ENCODE measurements at places on chromosomes 1 and 21.

DNA sequence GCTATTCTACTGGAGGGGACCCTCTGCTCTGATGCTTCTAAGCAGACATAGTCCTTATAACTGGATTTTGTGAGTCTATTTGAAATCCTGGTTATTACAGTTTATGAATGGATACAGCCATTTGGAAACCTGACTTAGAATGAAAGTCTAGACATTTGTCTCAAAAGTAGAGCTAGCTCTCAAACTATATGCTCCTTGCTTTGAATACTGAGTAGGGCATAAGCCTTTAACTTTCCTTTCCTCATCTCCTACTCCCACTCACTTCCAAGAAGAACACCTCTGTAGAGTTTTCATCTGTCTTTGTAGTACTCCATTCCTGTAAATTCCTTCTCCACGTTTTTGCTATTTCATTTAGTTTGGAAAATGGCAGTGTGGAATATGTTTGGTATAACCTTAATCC is 9.0 kb upstream of the ARID1A start:
- DNase-seq = no peak

- DNase-seq = peak; percentile 69
Observed at GRCh38 chr1:59292562-59292961, 4.3 kb upstream of the FGGY start.

DNA sequence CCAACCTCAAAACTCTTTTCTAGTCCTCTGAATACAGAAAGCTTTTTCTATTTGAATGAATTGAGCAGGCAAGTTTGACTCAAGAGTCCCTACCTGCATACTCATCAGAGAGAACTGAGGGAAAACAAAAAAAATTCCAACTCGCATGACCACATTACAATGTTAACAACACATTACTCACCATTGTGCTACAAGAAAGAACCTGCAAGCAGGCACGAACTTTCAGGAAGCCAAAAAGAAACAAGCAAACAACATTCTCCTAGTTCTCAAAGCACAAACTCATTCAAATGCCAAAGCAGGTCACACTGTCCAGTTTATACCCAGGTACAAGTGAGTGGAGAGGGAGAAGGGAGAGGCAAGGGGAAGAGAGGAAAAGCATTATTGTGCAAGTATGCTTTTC is 14.6 kb downstream of the OTUD7B start:
- DNase-seq = no peak

- DNase-seq = no peak
Observed at GRCh38 chr1:84876353-84876752, 16.7 kb downstream of the LPAR3 start.

DNA sequence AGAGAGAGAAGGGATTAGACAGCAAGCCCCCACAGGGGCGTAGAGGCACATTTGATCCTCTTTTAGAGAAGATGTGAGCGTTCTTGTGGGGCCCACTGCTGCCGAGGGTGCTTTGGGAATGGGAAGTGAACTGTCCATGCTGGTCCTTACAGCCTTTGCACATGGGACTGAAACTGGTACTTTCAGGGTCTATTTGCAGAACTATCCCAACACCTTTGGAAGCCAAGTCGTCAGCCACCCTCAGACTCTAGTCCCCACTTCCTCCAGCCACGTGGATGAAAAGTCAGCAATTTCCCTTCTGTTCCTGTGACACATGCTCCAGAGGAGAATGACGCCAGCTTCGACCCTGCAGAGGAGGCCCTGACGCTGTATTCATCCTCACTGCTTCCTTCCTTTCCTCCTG is 2.6 kb upstream of the RAB7B start:
- DNase-seq = no peak

GRCh38 chr1:85214654-85215053 is 13.8 kb upstream of the SYDE2 start:
- no peak for DNase-seq

DNA sequence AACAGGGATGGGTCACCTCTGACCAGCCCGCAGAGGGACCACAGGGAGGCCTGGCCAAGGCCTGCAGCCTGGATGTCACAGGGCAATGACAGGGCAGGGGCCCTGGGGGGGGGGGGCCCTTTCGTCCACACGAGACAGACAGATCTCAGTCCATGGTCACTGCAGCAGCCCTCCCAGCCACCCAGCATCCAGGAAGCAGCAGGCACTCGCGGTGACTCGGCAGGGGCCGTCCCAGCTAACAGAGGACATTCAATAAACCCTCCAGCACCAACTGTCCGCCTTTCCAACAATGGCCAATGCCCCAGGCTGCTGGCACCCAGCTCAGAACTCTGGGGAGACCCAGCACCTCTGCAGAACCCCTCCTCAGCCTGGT is 32.9 kb downstream of the MEGF6 start:
- DNase-seq = no peak

GRCh38 chr1:22179197-22179803 is 36.4 kb upstream of the WNT4 start:
- DNase-seq = no peak

DNA sequence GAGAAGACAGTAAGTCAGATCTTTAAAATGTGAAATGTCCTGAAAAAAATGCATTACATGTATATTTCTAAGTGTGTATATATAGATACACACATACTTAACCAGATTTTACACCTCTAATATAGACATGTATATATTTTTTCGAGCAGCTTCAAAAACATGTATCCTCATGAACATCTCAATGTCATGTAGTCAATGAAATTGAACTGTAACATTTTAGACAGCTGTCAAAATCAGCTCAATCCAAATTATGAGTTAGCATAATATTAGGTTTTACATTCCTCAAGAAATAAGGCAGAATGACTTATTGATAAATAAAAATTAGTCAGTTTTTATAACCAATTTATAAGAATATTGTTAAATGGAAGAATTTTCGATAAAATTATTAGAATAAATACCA is 665.7 kb downstream of the BRINP3 start:
- no peak for DNase-seq

- no peak for DNase-seq
Observed at GRCh38 chr1:236021424-236022135, 43.3 kb downstream of the NID1 start.

DNA sequence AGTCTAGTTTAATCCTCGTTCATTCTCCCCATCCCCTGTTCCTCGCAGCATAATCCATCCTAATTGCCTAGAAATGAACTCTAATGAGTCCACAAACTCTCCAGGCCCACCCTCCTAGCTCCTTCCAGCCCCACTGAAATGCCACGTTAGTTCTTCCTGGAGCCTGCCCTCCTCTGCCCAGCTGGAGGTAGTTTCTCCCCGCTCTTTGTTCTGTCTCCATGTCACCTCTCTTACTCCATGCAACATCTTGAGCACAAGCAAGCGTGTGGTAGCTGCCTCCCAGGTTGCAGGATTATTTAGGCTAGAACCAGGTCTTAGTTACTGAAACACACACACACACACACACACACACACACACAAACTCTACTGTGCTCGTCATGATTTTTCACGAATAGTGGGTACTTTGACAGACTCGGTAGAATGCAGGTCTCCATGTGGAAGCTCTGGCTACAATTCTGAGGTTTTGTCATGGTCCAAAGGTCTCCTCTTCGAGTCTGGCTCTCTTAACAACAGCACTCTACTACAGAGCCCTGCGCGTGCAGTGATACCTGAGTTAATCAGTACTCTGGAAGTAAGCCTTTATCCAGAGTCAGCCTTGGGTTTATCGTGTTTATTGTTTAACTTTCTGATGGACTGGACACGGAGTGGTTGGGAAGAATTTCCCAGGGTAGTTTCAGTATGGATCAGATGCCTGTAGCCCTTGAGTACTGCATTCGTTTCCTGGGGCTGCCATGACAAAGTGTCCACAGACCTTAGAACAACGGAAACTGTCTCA is 27.5 kb downstream of the HUNK start:
- no peak for DNase-seq

- no peak for DNase-seq
Observed at GRCh38 chr1:186550832-186551231, 89.9 kb upstream of the PDC start.

DNA sequence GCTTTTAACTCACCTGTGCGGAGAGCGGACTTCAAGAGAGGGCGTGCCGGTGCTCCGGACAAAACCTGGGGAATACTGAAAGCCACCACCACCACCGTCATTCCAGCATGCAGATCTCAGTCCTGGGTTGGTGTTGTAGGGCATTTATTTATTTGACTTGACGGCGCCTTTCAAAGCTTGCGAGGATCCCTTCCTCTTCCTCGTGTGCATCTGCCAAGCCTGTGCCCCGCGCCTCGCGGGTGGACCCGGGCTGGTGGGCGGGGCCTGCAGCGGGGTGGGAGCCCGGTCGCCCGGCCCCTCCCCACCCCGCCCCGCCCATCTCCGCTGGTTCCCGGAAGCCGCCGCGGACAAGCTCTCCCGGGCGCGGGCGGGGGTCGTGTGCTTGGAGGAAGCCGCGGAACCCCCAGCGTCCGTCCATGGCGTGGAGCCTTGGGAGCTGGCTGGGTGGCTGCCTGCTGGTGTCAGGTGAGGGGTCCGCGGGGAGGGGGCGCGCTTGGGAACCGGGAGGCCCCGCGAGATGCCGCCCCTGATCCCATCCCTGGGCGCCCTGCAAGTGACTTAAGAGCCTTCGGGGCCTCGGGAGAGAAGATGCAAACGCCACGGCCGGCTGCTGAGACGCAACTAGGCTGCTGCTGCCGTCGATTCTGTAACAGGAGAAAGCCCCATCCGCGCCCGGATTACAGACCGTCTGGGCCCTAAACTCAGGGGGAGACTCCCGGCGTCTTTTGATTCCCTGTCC is at the start of gene IL10RB:
Gene IL10RB, plus strand, starts transcription at position 318 of the 739 bp plus-strand sequence. Its CDS starts 99 bp downstream, at position 417.
- DNase-seq = peak; percentile 84

- no peak for DNase-seq
Observed at GRCh38 chr1:64882574-64883255, 83.6 kb downstream of the JAK1 start.

- DNase-seq = no peak
Observed at GRCh38 chr1:166145499-166145898, 21.3 kb downstream of the FAM78B start.

DNA sequence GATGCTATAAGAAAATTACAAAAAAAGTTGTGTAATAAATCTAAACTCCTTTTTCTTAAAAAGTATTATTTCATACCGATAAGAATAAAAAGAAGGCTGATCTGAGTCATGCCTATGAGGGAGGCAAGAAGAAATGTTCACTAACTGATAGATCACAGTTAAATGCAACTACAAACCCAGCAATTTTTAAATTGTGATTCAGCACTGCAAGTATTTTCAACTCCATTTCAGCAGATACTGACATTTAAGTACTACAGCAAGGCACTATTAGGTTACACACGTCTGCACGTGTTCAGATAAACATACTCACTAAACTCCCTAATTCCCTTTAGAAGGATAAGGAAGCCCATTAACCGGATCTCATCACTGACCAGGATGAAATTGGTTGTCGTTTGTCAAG is 213.3 kb upstream of the ZRANB2 start:
- DNase-seq = no peak

DNA sequence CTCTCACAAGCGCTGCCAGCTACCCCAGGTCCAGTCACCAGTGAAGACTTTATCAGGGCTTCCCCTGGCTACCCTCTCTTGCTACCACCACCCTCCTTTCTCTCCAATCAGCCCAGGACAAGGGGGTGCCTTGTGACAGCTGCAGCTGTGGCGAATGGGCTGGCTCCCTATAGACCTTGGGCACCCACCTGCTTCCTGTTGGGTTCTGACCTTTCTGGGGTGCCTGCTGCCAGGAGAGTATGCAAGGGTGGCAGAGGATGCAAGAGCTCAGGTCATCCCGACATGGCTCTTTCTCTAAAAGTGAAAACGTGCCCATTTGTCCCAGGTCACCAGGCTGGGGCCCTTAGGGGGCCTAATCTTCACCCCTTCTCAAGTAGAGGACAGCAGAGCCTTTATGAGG is 6.6 kb downstream of the KLHDC8A start:
- no peak for DNase-seq

GRCh38 chr1:109295712-109296415 is 10.9 kb downstream of the MYBPHL start:
- no peak for DNase-seq

- no peak for DNase-seq
Observed at GRCh38 chr1:117890452-117890851, 39.0 kb downstream of the GDAP2 start.

DNA sequence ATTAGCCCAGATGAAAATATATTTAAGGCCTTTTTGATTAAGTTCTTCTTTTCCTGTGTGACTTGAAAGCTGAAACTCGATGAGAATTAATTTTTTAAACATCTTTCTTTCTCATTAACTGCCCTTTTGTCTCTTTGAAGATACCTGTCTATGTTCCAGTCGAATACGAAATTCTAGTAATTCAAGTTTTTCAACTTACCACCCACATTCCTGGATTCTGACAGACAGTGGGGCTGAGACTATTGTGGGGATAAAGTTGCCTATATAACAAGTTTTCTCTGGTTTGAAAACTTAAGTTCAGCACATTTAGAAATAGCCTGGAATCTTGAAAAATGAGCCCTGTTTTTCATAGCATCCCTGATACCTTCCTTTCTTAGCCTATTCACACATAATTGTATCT is 114.6 kb downstream of the NTNG1 start:
- DNase-seq = no peak

DNA sequence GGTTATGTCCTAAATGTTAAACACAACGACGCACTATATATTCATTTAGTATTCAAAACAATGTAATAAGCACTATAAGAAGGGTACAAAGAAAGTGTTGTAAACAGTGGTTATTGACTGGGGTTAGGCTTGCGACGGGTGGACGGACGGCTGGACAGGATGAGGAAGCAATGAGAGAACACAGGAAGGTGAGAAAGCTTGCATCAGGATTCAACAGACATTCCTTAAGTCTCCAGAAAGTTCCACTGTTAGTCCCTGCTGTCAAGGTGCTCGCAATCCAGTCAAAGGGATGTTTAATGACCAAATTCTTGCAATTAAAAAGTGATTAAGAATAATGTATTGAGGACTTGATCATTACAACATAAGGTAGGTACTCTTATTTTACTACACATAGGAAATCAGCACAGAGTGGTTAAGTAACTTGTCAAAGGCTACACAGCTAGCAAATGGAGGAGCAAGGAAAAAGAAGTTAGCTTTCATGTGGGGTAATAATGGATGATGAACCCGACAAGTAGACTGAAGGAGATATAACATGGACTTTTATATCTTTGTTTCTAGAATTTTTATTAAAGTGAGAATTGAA is 994 bp upstream of the ACBD6 start:
- DNase-seq = no peak

GRCh38 chr1:151992303-151993083 is 1.2 kb downstream of the S100A10 start:
- peak; percentile 87 for DNase-seq

Data from tibial artery (tissue), 4 donors.